Activated naive CD4-positive, alpha-beta T cell treated with anti-CD3 and anti-CD28 coated beads, Interleukin-2, amount 50 U/mL, for 72 hours (primary cell): ENCODE measurements at places on chromosomes 1 and 21. TPM values are rescaled to one million over a fixed set of nuclear protein-coding genes. Genes with fewer than 3 reads are reported as not detected.
A peak's percentile ranks its signal among the peaks of the same experiment; 100 is the strongest.

- DNase-seq, result no peak
Measured at GRCh38 chr1:14987829-14988603, 165.5 kb upstream of the TMEM51 start.

GRCh38 chr1:79362470-79362869, 355.9 kb upstream of the ADGRL4 start:
- no peak for DNase-seq

- DNase-seq, result no peak
Measured at GRCh38 chr1:44152692-44153091, 11.3 kb upstream of the KLF18 start.

DNA sequence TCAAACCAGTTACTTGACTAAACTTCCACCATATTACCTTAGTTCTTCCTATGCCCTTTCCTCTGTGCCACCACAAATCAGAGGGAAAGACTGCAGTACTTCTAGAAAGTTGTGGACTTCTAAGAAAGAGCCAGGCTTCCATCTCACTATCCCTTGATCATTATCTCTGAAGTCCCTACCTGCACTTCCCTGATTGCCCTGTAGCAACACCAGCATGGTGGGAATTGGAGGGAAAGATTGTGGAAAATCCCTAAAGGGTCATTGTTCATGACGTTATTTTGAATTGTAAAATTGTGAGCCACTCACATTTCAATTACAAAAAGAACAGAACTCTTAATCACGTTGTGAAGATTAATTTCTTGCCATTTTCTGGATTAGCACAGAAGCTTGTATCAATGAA, 23.4 kb upstream of the KIAA1614 start:
- DNase-seq, result no peak

GRCh38 chr1:108611984-108612383, 48.9 kb downstream of the HENMT1 start:
- no peak for DNase-seq

DNA sequence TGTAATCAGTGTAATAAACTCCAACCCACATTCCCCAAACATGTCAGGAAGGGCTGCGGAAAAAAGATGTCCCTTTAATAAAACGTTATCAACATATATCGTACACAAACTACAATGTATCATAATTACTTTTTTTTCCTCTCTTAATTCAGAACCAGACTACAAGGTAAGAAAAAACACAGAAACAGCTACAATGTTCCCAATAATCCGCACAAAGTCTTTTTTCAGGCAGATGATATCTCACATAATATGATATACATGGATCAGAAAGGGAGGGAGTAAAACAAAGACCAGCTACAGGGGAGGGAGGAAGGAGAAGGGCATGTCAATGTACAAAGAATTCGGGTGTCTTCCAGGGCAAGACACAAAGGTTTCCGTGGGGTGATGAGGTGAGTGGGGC, 25.4 kb downstream of the MRPL37 start:
- DNase-seq, result no peak

DNA sequence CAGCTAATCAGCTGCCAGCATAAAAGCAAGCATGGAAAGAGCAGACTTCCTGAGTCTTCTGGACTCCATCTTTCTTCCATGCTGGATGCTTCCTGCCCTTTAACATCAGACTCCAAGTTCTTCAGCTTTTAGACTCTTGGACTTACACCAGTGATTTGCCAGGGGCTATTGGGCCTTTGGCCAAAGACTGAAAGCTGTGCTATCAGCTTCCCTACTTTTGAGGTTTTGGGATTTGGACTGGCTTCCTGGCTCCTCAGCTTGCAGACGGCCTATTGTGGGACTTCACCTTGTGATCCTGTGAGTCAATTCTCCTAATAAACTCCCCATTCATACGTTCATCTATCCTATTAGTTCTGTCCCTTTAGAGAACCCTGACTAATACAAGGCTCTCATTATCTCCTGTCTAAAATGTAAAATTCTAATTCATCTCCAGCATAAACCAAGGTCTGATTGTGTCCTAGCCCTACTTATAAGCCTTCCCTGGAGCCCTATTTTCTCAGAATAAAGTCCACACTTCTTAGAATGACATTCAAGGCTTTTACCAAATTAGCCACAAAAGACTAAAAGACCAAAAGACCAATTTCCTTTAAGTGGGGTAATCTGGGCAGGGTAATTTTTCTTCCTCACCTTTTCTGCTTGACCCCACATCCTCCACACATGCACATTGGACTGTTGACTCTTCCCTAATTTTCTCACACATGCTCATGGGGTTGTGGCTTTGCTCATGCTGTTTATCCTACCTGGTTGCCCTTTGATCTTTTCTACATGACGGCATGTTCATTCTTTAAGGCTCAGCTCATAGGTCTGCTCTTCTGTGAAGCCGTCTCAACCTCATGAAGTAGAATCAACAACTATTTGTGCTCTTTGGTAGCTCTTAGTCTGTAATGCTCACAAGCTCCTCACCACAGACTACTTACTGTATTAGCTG, 18.1 kb upstream of the ENAH start:
- DNase-seq, result no peak

DNA sequence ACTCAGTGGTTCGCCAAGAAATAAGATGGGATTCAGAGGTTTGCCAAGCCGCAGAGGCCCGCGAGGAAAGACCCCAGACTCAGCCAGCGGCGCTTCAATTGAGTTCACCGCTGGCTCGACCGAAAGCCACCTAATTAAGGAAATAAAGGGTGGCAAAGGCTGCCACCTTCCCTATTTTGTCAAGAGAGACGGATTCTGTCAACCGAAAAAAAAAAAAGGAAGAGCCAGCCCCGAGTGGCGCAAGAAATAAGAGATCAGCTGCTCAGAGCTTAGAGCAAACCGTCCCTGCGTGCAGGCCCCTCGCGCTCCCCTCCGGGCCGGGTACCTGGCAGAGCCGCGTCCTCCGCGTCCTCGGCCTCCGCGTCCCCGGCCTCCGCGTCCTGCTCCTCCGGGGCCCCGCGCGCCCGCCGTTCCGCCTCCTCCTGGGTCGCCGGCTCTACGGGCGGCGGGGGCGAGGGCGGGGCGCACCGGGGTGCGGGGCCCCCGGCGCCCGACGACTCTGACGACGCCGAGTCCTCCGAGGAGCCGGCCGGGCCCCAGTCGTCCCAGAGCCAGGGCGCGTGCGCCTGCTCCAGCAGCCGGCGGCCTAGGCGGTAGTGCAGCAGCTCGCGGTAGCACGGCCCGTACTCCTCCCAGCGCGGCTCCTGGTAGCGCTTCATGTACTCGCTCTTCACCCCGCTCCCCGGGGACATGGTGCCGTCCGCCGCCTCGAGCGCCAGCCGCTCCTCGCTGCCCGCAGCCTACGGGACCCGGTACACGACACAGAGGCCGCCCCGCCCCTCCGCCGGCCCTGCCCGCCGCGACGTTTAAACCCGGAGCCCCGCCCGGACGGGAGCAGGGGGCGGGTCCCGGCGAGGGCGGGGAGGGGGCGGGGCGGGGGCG, 832 bp downstream of the CCSAP start:
- DNase-seq, result peak; percentile 82

DNA sequence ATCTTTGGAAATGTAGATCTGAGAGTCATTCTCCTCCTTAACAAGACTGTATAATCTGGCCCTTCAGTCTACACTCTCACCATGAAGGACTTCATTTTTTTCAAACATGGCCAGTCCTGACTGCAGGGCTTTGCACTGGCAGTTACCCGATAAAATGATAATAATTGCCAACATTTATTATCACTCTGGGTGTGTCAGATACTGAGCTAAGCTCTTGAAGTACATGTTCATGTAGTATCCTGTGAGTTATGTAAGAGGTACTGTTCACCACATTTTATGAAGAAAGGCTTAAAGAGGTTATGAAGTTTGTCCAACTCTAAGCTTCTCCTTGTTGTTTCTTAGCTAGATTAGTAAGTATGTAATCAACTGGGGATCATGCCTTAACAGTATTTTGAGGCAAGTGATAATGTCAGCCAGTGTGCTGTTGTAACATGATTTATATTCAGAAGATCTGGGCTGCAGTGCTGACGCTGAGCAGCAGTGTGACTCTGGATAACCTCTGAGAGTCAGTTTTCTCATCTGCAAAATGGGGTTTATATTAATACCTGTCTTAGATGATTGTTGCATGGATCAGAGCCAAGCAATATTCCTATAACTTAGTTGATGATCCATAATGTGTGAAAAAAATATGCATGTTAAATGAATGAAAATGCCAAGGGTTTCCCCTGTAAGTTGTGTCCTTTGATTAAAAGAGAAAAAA, 42.1 kb upstream of the LEPR start:
- DNase-seq, result no peak

DNA sequence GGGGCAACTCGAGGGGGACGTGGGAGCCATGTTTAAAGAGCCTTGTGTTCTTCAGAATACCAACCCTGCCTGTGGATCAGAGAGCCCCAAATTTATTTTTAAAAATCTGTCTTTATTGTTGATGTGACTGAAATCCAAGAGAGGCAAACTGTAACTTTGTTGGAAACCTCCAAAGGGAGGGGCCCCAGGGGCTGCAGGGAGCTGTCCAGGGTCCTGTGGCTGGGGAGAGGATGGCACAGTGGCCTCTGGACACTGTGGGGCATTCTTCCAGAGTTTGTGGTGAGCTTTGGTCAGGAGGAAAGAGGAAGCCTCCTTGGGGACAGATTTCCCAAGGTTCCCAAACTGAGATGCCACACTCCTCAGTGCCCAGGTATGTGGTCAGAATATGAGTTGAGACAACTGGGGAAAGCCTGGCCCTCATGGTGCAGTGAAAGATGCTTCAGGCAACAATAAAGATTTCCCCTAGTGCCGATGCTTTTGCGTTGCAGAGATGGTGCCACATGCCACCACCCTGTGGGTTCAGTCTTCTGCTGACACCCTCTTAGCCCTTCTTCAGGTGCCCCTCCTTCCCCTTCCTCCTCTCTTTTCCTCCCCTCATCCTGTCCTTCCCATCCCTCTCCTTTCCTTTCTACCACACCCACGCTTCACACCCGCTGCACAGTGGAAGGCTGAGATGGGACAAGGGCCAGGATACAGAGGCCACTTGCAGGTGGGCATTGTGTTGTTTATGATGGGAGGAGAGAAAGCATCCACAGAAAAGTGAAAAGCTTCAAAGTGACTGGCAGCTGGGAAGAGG, 122.1 kb downstream of the UCK2 start:
- no peak for DNase-seq

DNA sequence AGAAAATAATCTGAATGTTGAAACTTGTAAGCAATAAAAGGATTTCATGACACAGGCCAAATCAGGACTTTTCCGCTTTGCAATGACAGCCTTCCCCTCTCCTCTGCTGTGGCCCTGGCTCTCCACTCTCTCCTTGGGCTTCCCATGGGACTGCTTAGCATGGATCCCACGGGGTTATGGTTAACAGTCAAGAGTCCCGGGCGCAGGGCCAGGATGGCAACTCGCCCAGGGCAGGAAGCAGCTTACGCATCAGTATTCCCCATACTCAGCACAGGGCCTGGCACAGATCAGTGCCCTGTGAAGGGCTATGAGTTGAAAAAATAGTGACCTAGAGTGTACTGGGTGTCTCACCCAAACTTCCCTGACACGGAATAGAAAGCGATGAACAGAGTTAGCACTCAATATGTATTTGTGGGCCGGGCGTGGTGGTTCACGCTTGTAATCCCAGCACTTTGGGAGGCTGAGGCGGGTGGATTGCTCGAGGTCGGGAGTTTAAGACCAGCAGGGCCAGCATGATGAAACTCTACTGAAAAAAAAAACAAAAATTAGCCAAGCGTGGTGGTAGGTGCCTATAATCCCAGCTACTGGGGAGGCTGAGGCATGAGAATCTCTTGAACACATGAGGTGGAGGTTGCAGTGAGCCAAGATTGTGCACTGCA, 29.1 kb upstream of the GRHL3 start:
- DNase-seq, result no peak

DNA sequence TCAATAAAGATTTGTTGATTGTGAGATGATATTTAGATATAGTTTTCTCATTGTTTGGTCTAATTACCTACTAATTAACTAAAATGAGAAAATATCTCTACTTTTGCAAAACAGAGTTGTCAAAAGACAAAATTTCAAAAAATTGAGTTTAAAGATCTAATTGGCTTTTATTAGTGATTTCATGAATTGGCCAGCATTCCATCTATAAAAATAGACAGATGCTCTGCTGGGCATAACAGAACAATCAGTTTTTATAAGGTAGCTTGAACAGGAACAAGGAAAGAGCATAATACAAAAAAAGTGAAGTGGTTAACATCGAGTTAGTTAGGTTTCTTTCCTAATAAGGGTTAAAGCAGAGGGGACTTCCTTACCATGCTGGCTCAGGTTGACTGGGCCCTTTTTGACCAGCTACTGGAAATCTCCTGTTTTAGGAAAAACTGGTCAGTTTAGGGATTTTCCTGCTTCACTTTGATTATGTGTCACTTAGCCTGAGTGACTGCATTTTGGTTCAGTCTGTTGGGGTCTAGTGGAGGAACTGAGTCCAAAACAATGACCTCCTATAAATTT, 63.0 kb downstream of the VCAM1 start:
- DNase-seq, result no peak

DNA sequence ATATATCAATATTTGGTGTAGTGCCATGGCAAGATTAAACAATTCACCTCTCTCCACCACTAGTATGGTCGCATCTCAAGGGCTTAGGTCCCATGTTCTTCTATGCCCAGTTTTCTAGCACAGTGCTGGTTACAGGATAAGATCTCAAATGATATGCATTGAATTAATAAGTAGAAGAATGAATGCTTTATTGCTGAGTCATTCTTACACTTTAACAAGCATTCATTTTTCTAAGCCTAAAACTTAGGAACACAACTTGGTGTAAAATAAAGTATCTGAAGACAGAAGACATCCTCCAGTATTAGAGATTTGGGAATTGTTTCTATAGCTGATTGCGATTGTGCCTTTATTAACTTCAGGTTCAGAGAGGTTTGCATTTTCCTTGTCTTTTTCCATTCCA, 85.8 kb downstream of the TBX15 start:
- DNase-seq, result no peak

DNA sequence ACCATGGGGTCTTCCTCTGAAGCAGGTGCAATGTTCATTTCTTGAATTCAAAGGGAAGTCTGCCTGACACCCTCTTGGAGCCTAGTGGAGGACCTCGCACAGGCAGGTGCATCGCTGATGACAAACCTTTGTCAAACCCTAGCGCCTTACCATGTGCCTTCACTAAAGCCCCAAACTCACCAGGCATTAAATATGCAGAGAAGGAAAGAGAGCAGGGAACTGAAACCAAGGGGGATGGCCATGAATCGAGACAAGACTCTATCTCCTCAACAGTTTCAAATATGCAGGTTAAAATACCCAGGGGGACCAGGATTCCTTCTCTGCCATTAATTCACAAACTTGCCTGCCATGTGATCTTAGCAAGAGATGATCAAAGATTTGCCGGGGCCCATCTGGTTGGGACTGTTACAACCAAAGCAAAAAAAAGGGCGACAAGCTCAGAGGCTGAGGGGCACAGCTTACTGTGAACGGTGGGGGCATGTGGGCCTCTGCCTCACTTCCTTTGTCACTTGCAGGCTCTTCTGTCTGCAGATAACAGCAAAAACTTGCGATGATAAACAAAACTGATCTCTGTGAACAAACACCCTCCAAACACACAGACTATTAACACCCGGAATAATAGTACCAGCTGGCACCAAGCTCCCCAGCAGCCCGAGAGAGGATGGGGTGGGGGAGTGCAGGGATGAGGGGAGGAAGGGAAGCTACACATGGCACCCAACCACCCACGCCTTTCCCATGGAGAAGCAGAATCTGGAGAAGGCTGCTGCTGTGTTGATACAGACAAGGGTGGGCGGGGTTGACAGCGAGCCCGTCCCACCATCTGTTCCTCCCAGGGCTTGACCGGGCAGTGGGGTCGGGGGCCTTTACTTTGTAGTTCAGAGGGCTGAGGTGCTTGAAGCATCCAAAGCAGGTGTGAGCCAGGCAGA, 33.9 kb downstream of the TMEM63A start:
- DNase-seq, result no peak

- no peak for DNase-seq
Measured at GRCh38 chr1:211543025-211543424, 35.9 kb downstream of the SLC30A1 start.

PLEKHA6 gene
- 2.6 TPM for total RNA-seq

FYB2 gene
- not detected for total RNA-seq

KLHL21 gene
- 22.9 TPM for total RNA-seq

MECR gene
- 33.0 TPM for total RNA-seq
